ENCODE measurements at places on chromosomes 1 and 21.

GRCh38 chr1:155141749-155142148 lies 1.4 kb upstream of the DPM3 start:
- no peak for DNase-seq

DNA sequence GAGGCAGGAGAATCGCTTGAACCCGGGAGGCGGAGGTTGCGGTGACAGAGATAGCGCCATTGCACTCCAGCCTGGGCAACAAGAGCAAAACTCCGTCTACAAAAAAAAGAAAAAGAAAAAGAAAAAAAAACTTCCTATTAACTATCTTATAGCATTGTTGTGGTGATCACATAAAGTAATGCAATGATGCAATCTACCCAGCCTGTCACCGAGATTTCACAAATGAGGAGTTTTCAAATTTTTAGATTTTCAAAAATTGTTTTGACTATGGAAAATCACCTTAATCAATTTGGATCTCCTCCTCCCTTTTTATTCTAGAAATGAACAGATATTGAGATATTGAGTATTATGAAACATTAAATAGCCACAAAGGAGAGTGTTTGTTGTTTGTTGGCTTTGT lies 8.0 kb downstream of the FMO5 start:
- DNase-seq, result no peak

- no peak for DNase-seq
These were observed 120.1 kb downstream of the SEC16B start for GRCh38 chr1:177849579-177850290.

DNA sequence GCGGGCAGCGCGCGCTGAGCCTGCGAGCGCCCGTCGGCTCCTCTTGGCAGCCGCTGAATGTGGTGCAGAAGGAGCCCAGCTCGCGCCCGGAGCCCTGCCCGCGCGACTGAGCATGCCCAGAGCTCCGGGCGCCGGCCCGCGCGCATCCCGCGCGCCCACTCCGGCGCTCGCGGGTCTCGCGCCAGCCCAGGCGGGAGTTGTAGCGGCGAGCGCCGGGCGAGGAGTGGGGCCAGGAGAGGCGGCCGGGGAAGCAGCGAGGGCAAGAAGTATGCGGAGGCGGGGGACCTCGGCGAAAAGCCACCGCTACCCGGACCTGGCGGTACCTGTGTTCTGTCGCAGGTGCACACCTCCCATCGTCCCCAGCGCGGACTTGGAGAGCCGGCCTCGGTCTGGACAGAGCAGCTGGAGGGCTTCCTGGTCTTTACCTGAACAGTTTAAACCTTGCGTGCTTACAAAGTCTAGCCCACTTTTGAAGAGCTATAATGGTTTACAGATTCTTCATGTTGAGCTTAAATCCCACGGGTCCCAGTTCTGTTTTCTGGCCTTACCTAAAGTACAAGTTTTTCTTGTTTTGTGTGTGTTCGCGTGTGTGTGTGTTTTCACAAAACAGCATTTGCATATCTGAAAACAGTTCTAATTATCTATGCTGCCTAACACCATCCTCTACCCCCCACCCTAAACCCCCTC lies at the start of gene DDAH1:
TSS of gene DDAH1 (minus strand) at position 61 of the 687 bp plus-strand sequence. CDS start 114 bp downstream, outside the sequence.
- DNase-seq, result peak; percentile 71

DNA sequence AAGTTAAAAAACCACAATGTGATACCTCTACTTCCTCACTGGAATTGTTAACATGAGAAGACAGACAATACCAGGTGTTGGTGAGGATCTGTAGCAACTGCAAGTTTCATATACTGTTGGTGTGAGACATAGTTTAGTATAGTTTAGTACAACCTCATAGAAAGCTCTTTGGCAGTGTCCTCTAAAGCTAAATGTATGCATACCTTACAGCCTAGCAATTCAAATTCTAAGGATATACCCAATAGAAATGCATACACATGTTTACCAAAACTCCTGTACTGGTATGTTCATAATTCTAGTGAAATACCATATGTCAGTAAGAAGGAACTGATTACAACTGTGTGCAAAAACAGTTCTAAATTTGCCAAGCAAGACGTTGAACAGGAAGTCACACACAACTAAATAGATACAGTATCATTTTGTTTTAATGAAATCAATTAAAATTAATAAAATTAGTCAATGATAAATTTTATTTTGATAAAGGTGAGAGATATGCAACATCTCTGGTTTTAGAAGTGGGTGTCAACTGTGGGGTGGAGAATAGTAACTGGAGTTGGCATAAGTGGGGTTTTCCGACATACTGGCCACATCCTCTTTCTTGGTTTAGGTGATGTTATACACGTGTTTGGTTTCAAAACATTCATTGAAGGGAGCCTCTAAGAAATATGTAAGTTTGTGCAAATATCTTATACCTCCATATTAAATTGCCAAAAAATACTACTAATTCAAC lies 450.7 kb downstream of the PTPRC start:
- DNase-seq, result no peak

DNA sequence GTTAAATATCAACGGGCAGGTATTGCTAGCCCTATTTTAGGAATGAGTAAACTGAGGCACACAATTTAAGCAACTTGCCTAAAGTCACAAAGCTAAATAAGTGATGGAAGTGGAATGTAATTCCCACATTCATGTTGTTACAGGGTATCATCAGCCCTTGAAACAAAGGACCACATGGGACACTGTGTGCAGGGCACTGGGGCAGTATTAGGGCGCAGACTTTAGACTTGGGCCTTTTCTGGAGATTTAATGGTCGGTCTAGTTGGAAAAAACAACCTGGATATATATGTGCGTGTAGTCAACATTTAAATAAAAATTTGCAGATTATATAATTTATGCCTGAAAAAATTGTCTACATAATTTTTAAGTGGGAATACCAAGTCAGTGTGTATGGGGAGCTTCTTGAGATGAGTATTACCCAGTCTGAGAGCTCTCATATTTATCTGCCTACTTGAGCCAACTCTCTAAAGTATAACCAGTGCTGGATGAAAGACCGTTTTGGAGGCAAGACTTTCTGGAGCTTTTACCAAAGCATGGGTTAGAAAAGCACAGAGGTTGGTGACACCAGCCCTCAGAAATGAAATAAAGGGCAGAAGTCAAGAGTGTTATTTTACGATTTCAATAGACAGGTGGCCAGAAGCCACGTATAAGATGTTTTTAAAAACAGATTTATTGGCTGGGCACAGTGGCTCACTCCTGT lies 1.6 kb downstream of the KDM1A start:
- DNase-seq, result no peak

DNA sequence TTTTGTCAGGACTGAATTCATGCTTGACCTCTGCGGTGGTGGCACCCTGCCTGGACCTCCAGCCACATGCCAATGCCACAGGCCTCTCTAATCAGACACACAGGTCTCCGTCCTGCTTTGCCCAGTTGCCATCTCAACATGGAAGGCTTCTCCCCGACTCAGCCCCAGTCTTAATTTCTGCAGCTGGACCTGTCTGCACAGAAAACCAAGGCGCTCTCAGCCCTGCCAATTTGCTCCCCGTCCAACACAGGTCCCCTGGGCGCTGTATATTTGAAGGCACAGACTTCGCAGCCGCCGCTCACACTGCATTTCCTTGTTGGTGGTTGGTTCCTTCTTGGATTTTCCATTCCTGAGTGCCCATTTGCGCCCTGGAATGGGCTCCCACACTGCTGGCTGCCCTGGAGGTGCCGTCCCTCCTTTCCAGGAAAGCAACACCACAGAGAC lies 28.0 kb upstream of the PLEKHG5 start:
- DNase-seq, result no peak

GRCh38 chr1:240350910-240351331 lies 259.2 kb downstream of the FMN2 start:
- DNase-seq, result no peak

DNA sequence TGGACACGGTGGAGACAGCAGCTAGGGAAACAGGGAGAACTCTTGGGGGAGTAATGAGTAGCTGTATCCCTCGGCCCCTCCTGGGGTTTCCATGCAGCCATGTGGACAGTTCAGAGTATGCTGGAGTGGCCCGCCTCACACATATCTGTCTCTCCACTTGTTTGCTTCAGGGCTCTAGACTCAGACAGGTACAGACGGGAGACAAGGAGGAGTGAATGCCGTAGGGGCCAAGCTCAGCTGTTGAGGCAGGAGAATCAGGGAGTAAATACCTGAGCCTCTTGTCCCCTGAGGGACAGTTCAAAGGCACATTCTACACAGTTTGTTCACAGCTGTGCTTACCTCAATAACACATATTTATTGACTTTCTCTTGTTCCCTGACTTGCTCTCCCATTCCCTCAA lies 7.7 kb upstream of the PTGFRN start:
- DNase-seq, result no peak

DNA sequence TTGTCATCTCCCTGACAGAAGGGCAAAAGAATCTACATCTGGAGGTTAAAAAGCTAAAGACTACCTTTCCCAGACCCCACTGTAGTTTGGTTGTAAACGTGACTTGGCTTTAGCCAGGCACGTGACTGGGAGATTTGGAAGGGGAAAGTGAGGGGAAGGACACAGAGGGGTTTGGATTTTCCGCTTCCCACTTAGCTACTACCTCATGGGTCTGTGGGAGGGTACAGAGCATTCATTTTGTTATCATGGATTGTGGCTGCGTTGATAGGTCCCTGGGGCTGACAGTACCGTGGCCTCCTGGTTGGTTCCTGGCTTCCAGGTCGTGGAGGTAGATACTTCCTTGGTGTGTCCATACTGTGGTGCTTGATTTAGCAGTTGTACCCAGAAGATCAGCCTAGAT lies 2.6 kb downstream of the CHD1L start:
- no peak for DNase-seq

DNA sequence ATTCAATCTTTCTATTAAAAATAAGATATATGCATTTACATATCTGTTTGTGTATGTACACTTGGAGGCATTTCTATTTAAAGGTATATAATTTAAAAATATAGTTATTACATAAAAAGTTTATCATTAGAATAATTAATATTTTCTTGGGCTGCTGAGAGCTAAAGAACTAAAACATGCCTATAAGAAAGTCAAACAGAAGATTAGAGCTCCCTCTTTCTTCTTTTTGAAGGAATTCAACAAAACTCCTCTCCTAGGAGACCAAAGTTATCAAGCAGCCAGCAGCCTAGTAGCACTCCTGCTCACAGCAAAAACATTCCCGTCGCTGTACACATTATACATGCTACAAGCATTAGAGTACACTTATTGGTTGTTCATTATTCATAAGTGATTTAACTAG lies 216.4 kb downstream of the VAV3 start:
- DNase-seq, result no peak

Data from hypothalamus (tissue), 51 donors.